ENCODE measurements at places on chromosomes 2 and 18.

DNA sequence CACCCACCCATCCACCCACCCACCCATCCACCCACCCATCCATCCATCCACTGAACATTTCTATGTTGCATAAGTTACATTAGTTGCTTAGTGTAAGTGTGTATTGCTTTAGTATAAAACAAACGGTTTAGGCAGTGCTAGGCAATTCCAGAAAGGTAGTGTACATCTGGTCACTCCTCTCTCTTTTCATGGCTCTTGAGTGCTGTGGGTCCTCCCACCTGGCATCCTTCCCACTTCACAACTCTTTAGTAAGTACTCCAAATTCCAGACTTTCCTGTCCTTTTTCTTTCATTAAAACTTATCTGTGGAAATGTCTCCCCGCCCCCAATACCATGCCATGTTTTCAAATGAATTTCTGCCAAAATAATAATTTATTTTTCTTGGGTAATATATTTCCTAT lies 122.5 kb downstream of the PLEKHM3 start:
- DNase-seq: no peak

DNA sequence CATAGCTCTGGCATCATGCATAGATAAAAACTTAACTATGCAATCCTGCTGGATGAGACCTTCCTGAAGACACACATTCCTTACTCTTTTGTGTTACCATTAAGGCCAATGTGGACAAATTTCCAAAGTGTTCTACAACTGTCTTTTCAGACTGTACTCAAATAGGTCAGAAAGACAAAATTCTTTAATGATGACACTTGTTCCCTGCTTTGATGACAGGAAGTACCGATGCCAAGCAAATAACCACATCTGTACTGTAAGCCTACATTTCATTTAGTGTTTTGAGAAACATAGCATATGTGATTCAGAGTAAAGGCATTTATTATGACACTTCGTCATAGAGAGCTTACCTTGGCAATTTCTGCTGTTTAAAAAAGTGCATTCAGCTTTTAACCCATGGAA lies 55.0 kb downstream of the PMAIP1 start:
- DNase-seq: no peak

DNA sequence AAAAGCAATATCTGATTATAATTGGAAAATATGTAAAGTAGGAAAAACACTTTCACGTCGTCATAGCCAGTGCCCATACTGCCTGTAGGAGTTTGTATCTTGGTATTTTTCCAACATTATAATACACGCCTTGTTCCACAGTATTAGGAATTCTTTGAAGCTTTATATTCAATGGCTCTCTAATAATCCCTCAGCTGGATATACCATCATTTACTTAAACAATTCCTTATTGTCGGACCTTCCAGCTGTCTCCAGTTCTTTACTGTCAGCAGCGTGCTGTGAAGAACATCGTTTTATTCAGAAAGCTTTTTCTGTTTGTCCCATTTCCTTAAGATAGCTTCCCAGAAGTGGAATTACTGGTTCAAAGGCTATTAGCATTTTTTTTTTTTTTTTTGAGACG lies 31.7 kb downstream of the ATP6V1C2 start:
- DNase-seq: no peak

GRCh38 chr2:132999421-132999820 lies 329.4 kb upstream of the LYPD1 start:
- DNase-seq: no peak

- peak; percentile 23 for DNase-seq
Observed at GRCh38 chr2:147628971-147629421, 215.8 kb upstream of the ACVR2A start.

DNA sequence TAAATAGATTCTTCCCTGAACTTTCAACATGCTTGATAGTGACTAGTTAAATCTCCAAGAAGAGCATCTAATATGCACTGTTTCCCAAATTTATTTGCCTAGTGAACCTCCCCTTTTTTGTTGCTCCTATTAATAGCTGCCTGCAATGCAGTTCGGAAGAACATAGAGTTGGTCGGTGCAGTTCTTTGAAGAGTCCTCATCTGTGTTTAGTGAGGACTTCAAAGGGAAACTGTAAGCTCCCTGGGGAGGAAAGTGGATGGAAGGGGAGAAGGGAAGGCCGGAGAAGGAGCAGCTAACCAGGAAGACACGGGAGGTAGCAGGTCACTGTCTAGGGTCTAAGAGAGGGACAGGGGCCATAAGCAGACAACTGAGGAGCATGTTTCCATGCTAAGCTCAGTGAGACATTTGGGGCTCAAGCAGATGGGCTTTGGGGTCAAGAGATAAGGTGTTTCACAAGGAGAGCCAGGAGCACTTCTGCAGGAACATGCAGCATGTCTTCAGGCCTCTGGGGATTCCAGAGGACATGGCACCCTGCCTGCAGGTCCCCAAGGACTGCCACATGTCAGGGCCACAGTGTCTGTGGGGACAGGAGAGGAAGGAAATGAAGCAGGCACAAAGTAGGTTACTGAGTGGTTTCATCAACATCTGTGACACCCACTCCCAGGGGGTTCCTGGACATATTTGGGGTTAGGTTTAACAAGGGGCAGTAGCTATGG lies 48.7 kb upstream of the ANXA4 start:
- no peak for DNase-seq

DNA sequence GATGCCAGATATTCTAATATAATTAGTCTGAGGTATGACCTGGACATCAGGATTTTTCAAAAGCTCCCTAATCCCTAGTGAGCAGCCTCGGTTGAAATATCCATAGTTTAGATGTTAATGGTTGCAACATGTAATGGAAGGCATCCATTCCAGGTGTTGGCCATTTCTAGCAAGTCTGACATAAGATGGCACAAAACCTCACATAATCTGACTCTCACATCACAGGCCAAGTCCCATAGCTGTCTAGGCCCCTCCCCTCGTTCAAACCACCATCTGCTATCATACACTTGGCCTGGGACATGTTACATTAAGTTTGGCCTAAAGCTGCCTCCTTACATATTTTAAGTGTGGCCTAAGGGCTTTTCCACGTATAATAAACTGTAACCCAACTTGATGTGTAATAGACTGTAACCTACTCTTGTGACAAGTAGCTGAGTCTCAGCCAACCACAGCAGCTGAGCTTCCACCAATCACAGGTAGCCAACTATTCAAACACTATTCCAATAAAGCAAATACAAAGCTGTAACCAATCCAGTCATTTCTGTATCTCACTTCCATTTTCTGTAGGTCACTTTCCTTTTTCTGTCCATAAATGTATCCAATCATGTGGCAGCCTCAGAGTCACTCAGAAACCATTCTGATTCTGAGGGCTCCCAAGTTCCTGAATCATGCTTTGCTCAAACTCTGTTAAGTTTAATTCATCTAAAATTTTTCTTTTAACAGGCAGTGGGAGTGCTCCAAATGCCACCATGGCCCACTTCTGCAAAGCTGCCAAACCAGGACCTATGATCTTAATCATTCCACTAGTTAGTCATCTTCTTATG lies 59.4 kb downstream of the ADD2 start:
- no peak for DNase-seq

- DNase-seq: no peak
Observed at GRCh38 chr2:16862471-16862870, 196.8 kb upstream of the CYRIA start.

GRCh38 chr2:168343586-168343985 lies 96.2 kb upstream of the STK39 start:
- DNase-seq: peak; percentile 43

DNA sequence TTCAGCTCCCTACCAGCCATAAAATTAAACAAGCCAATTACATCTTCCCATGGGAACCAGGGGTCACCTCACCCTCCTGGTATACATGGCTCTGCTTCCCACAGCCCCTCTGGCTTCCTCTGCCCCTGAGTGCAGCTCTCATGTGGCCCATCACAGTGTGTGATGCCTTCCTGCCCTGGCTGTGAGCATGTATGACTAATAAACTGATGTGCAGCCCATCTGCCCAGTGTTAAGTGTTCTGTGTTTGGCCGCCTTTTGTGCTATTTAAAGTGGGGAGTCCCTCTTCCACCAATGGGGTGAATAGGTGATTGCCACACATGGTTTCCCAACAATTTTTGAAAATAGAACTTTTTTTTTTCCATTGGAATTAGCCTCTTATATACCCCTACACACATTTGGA lies 87.7 kb upstream of the PIEZO2 start:
- DNase-seq: no peak

- peak; percentile 23 for DNase-seq
Observed at GRCh38 chr2:166158546-166158945, 30.7 kb upstream of the SCN1A start.

- DNase-seq: peak; percentile 23
Observed at GRCh38 chr2:135997380-135997779, 12.0 kb upstream of the DARS1 start.

- DNase-seq: no peak
Observed at GRCh38 chr18:21451851-21452250, 148.7 kb downstream of the ESCO1 start.

DNA sequence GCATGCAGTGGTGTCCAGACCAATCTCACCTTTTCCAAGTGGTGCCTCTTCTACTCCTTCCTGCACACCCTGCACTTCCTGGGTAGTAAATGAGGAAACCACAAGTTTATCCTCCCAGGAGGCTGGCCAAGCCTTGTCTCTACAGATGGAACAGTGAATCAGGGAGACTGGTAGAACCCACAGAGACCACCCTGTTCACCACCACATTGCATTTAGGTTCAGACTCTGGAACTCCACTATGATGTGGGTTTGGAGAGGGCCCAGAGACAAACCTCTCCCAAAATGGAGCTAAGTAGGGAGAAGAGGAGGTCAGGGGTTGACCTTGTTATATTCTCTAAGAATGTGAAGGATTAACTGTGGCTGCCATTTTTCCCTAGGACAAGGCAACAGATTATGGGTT lies 102.8 kb upstream of the FZD7 start:
- DNase-seq: peak; percentile 64

GRCh38 chr2:132824716-132825115 lies 154.7 kb upstream of the LYPD1 start:
- peak; percentile 9 for DNase-seq

- no peak for DNase-seq
Observed at GRCh38 chr2:236665101-236665500, 95.5 kb downstream of the ACKR3 start.

DNA sequence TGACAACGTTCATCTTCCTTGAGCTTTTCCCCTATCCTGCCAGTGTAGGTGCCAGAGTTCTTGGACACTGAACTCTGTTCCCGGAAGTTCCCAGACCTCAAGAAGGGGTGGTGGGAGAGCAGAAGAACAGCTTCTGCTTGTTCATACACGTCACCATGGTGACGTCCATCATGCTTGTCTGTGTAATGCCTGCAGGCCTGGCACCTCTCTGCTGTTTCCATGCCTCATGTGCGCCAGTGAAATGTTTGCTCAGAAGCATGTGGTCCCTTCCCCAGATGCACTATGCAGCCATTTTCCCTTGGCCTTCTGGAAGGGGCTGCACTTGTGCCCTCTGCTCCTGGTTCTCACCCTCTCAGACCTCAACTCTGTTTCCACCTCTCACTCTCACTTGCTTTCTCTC lies 210.8 kb upstream of the NABP1 start:
- DNase-seq: no peak

DNA sequence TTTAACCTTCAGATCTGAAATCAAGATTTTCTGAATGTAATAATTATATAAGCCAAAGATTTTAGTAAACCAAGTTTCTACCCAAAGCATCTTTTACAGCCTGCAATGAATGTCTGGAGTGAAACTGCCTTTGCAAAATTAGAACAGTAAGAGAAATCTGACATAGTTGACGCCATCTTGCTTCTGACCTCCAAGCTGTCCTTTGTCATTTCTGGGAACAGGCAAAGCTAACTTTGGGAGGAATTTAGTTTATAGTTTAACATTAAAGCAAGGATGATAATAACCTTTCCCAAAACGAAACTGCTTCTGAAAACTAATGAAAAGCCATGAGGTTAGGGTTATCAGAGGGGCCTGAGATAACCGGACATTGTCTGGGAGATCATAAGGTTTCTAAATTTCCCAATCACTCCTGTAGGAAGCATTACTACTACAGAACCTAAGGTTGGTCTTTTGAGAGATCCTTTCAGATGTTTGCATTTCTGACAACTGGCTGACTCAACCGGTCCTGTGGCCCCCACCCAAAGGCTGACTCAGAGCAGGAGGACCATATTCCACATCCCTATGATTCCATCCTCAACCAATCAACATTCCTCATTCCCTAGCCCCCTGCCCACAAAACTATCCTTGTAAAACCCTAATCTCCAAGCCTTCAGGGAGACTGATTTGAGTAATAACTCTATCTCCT lies 124.5 kb downstream of the TMEM131 start:
- DNase-seq: peak; percentile 23

- no peak for DNase-seq
Observed at GRCh38 chr2:161974461-161974860, 99.6 kb downstream of the DPP4 start.
